ENCODE measurements at places on chromosomes 4 and X.

GRCh38 chrX:24293412-24293811 lies 20.5 kb downstream of the SUPT20HL2 start:
- no peak for DNase-seq

GRCh38 chr4:149112109-149112508 lies 669.9 kb upstream of the NR3C2 start:
- no peak for DNase-seq

DNA sequence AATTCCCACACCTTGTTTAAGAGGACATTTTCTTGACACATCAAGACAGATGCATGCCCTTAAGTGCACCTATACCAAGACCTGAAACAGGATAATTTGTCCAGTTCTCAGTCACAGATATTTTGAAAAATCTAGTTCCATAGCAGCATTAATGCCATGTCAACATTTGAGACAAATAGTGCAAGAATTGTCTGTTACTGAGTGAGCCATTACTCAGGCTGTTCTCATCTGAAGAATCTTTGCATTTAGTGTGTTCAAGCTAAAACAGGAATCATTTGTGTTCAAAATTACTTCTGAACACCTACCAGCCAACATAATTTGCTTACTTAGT lies 354.9 kb downstream of the KCNIP4 start:
- no peak for DNase-seq

DNA sequence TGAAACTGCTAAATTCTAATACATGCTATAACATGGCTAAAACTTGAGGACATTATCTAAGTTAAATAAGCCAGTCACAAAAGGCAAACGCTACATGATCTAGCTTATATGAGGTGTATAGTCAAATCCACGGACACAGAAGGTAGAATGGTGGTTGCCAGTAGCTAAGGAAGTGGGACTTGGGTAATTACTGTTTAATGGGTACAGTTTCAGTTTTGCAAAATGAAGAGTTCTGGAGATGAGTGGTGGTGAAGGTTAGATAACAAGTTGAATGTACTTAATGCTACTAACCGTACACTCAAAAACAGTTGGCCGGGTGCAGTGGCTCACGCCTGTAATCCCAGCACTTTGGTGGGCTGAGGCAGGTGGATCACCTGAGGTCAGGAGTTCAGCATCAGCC lies 644.5 kb upstream of the DIPK2B start:
- DNase-seq = no peak

GRCh38 chr4:14532436-14532835 lies 469.8 kb upstream of the CPEB2 start:
- DNase-seq = no peak

DNA sequence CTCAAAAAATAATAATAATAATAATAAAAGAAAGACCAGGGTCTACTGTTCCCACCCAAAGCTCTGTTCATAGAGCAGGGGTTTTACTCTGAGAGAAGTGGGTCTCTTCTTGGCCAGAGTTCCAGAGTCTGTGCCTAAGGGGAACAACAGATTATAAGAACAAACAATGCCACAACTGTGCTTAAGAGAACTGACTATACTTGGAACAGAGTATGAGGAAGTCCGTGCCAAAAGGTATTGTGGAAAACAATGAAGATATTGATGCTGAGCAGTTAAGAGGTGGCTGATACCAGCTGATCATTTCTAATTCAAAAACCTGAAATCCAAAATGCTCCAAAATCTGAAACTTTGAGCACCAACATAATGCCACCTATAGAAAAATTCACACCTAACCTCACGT lies 229.6 kb downstream of the FBXO8 start:
- no peak for DNase-seq

GRCh38 chrX:57313583-57314215 lies 27.2 kb downstream of the FAAH2 start:
- no peak for DNase-seq

DNA sequence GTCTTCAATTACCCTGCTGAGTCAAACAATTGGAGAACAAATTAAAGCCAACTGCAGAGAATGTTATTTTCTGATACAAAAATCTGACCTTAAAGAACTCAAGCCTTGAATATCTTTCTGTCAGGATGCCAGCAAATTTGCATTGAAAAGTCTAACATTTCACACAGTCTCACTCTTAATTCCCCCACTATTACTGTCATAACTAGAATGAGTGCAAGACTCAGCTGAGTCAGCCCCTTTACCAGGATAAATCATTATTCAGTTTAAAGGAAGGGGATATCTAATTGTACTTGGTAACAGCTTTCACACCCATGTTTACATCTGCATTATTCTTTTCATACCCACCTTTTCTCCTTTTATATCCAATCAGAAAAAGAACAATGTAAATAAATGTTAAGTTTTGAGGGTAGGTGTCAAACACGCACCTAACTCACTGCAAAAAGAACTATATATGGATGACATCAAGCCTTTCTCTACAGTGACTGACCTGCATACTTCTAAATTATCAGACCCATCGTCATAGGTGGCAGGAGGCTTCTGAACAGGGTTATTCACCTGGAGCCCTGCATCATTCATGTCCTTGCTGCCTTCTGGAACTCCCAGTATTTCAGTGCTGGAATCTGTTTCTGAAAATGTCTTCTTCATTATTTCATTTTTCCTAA lies 117.4 kb downstream of the TMA16 start:
- DNase-seq = no peak

DNA sequence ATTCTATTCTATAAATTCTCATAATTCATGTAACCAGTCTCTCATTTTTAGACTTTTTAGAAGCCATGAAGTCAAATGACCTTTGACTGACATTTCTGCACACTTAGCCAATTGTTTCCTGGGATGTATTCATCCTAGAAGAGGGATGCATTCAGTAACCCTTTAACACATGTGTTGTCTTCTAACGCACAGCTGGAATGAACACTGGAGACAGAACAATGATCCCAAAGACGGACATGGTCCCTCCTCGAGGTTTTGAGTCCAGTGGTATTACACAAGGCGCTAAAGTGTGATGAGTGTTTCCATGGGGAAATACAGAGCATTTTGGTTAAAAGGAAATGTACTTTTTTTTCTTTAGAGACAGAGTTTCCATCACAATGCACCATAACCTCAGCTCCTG lies 39.8 kb upstream of the CLDN24 start:
- DNase-seq = no peak

GRCh38 chrX:107563824-107564223 lies 64.5 kb upstream of the PRPS1 start:
- no peak for DNase-seq
